ENCODE measurements at places on chromosomes 5 and 9.

DNA sequence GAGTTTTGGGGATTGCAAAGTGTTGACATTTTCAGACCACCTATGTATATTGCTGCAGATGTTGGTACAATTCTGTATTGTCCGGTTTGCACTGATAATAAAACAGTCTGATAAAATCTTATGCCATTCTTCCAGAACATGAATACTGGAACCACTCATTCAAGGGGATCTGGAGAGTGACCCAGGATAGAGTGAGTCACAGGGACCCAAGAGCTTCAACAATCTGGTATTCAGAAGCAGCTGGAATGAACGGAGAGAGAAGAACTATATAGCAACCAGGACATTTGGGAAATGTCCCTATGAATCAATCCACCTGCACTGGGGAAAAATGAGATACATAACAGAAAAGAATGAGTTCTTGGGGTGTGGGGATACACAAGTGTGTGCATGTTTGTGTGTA lies 73.3 kb downstream of the SH3TC2 start:
- DNase-seq = no peak

GRCh38 chr9:31259824-31260223 lies 1124.6 kb upstream of the ACO1 start:
- no peak for DNase-seq

DNA sequence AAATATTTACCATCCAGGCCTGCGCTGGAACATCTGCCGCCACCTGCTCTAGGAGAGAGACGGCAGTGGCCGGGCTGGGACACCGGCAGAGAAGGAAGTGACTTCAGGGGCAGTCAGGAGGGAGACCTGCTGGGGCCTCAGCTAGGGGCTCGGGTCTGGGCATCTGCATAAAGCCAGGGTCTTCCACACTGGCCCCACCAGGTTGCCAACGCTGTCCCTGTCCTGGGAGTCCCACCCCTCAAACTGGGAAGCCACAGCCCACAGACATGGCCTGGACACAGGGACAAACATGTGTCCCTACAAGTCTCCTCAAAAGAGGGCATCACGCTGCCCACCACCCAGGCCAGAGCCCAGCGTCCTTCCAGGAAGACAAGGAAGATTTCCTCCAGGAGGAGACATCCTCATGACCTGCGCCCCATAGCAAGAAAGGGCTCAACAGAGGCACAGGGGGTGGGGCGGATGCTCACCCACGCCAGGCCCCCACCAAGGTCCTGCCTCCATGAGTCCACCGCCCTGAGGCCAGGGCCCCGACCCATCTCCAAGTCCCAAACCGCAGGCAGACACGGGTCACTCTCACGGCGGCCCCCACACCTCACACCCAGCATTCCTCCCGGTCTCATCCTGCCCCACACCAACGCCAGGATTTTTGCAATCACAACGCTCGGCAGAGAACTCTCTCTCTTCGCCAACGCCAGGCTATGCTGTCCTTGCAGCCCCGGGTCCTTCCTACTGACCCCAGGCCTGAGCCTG lies 9.0 kb downstream of the VAV2 start:
- no peak for DNase-seq

DNA sequence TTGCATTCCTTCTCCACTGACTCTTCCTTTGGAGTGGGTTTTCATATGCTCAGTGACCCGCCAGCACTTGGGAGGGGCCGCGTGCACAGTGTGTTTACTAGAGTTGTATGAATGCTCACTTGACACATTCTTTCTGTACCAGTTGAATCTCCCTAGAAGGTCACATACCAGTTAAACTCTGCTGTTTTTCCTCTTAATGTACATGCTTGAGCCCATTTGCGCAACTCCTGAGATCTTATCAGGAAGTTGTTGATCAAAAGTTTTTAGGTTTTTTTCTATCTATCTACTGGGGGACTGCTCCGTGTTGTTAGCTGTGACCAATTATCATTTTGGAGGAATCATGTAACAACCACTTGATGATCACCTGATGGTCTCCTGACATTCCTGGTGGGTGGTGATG lies 392.7 kb downstream of the CDH9 start:
- DNase-seq = no peak

DNA sequence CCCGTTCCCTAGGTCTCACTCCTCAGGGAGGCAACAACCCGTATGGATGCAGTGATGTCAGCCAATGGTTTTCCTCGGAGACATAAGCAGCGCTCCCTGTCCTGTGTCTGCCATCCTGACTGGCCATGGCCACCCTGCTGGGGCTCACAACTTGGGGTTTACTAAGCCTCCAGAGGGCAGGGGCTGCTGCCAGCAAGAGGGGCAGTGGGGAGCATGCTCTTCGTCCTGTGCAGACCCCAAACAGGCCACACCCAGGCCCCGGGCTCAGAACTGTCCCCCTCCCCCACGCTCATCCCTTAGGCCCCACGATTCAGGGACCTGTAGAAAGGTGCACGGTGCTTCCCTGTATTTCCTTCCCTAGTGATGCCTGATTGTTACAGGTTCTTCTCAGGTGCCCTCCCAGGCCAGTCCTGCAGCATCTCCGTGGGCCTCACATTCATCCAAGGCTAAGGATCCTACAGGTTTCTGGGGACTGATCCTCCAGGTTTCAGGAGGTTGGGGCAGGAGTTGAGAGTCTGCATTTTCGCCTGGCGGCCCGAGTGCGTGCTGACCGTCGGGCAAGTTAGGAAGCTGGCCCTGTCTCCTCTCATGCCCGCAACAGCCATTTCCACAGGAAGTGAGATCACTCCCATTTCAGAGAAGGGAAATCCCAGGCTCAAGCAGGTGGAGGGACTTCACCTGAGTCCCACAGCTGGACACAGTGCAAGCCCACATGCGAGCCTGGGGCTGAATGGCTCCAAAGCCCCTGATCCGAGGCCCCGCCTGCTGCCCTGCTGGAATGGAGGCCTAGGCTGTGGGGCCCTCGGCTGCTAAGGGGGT lies 217.6 kb downstream of the ROR2 start:
- DNase-seq = no peak

GRCh38 chr9:107994648-107995047 lies 505.1 kb upstream of the KLF4 start:
- DNase-seq = no peak

GRCh38 chr9:124284940-124285441 lies 27.2 kb downstream of the NEK6 start:
- DNase-seq = no peak

DNA sequence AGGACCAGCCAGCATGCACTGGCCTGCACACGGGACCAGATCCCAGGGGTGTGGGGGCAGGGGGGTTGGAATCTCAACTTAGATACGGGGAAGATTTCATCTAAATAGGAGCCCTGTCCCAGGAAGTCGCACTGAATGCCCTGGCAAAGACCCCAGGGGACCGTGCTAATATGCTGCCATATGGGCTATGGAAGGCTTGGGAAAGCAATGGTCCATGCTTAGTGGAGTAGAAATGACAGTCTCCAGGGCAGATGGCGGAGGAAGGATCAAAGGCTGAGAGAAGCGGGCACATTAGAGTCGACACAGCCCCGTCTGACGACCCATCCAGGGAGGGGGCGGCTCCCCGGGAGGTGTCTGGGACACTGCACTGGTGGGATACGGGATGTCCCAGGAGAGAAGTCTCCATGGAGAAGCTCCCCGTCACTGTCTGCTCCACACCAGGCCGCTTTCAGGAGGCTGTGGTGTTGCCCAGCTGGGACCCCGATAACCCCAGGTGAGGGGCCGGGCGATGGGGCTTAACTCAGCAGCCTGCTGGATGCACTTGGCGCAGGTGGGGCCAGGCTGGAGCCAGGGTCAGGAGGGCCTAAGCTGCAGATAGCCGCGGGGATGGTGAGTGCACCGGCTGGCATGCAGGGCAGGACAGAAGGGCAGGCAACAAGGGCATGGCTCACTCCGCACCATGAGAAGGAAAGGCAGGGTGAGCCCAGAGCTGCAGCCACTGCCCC lies 377.7 kb upstream of the IRX1 start:
- no peak for DNase-seq

DNA sequence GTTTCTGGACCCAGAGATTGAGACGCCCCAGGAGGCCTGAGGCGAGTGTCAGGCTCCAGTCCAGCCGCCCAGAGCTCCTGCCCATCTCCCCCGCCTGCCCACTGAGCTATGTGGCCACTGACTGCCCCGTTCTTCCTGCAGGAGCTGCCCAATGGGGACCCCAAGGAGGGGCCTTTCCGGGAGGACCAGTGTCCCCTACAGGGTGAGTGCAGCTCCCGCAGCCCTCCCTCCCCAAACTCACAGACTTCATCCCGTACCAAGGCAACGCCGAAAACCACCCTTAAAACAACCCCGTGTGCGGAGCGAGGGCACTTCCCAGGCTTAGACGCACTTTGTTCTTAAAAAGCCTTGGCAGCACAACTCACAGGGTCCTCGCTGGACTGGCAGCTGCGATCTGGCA lies 23.4 kb downstream of the NKD2 start:
- no peak for DNase-seq

Data from activated CD8-positive, alpha-beta memory T cell treated with anti-CD3 and anti-CD28 coated beads for 1 hour (primary cell).